ENCODE measurements at places on chromosomes 12 and 14. TPM values are rescaled to one million over a fixed set of nuclear protein-coding genes. Genes with fewer than 3 reads are reported as not detected.

DNA sequence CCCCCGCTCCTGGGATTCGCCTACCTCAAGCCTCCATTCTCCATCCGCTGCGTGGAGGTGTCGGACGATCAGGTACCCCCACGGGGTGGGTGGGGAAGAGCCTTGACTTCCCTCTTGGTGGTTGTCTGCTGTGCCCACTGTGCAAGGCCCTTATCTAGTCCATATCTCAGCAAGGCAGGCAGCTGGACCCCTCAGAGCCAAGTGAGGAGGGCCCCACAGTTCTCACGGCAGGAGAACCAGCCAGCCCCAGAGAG, 39.9 kb downstream of the MMAB start:
- DNase-seq, result no peak

GRCh38 chr12:65656156-65656882, 168.0 kb upstream of the HMGA2 start:
- DNase-seq, result no peak

- DNase-seq, result no peak
These were observed 18.9 kb downstream of the SDS start for GRCh38 chr12:113384778-113385177.

- DNase-seq, result no peak
These were observed 66.0 kb upstream of the LHX5 start for GRCh38 chr12:113537751-113538087.

DNA sequence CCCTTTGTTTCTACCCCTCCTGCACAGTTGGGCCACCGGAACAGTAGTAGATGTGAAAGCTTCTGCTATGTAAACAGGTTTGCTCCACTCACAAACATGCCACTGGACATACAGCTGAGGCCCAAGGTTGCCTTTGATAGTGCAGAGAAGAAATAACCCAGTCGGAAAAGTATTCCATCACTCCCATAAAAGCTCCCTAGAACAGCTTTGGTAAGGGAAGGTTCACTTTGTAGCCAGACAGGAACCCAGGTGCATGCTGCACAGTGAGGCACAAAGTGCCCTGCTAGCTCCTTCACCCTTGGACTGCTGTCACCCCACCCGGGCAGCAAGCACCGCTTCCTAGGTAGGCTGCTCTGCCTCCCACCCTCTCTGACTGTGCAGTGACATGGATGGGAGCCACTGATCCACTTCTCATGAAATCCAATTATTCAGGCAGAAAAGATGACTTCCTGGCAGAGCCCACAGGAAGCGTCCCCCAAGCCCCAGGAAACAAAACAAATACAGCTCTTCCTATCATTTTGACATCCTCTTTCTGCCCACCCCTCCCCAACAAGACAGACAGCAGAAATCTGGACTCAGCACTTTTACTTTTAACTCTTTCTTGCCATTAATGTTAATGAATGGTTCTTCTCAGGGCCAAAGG, 100.2 kb downstream of the SRGAP1 start:
- DNase-seq, result no peak

DNA sequence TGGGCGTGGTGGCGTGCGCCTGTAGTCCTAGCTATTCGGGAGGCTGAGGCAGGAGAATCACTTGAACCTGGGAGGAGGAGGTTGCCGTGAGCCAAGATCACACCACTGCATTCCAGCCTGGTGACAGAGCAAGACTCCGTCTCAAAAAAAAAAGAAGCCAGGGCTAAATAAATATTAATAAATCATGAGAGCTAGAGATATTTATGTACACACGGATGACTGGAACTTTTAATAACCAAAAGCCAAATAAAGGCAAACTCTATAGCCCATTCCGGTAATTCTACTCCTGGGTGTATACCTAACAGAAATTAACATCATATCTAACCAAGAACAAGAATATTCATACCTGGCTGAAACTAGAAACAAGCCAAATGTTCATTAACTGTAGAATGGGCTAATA, 7.7 kb upstream of the TRAFD1 start:
- no peak for DNase-seq

DNA sequence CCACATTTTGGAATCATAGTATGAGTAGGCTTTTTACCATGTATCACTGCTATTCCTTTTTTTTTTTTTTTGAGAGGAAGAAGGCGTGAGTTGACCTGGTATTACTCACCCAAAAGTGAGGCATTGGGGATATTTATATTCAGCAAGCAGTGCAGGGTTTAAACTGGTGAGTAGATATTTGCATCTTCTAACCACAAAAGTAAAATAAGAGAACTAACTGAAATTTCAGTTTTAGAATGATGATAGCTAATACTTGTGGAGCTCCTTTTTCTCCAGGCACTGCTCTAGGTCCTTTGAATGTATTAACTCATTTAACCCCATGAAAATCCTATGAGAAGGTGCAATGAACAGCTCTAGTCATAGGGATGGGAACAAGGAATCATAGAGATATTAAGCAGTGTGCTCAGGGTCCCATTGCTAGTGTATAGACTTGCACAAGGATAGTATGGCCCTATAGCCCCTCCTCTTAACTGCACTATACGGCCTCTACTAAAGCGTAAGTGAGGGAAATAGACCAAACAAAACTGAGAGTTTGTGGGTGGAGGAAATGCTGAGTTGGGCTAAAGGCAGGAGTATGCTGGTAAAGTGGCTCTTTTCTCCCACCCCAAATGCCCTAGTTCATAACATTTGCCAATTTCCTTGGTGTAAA, 104.3 kb upstream of the MAX start:
- no peak for DNase-seq

The MANSC1 gene
- 11.1 TPM for polyA plus RNA-seq

The ARF6 gene
- polyA plus RNA-seq, result 12.0 TPM

The CLEC1A gene
- polyA plus RNA-seq, result 3.1 TPM

The GRIP1 gene
- polyA plus RNA-seq, result 0.30 TPM

The OR11H12 gene
- not detected for polyA plus RNA-seq

The BHLHE41 gene
- polyA plus RNA-seq, result 8.8 TPM

The MSRB3 gene
- 54.1 TPM for polyA plus RNA-seq

The ATG14 gene
- polyA plus RNA-seq, result 9.1 TPM
